ENCODE measurements at places on chromosomes 12 and 14.

- DNase-seq: no peak
Measured at GRCh38 chr12:70736351-70737133, 99.3 kb upstream of the PTPRB start.

GRCh38 chr12:28629691-28630090 is 439.4 kb downstream of the CCDC91 start:
- DNase-seq: no peak

GRCh38 chr12:68233498-68233897 is 7.9 kb upstream of the IL26 start:
- no peak for DNase-seq

DNA sequence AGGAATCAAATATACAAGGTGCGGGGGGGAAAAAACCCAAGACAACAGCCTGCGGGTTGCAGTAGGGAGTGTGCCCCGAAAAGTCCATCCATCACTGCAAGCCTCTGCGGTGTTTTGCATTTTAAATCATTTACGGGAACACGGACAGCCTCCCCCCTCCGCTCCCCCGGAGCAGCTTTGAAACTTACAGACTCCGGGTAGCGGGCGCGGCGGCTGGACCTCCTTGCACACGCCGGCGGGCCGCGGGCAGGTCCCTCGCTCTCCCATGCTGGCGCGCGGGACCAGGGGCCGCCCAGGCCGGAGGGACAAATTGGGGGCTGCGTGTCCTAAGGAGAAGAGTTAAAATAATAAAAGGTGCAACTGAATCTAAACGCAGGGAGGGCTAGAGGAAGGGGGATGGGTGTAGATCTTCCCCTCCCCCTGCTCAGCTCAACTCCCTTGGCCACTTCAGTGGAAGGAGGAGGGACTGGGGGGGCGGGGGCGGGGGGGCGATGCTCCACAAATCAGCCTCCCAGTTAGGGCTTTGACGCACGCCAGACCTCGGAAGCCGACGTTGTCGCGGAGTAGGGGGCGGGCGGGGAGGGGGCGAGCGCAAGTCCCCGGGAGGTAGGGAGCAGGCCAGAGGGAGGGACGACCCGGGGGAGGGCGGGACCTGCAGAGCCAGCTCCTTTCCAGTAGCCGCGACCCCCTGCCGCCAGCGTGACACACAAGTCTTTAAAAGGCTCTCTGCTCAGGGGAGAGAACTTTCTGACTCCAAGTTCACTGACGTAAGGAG is at the start of gene KCNJ8:
Gene KCNJ8 (minus strand): TSS at position 349 of the 775 bp plus-strand sequence. CDS start 1,090 bp downstream, outside the sequence.
- no peak for DNase-seq

DNA sequence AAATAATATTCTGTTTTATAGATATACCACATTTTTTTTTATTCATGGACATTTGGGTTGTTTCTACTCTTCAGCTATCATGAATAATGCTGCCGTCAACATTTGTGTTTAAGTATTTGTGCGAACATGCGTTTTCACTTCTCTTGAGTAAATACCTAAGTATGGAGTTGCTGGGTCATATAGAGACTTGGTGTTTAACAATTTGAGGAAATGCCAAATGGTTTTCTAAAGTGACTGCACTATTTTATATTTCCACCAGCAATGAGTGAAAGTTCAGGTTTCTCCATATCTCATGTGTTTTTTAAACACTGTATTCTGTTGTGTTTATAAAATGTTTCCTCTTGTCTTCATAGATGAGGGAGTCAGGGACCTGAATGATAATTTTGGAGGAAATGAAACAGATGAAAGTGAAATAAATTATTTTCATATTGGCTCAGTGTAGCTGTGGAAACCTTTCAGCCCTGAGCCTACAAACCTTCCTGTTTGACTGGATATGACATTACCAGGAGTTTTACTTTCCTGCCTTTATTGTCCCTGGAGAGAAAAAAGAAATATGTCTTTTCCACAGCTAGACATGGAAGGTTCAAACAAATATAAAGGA is 26.3 kb downstream of the DAAM1 start:
- DNase-seq: no peak

- no peak for DNase-seq
Measured at GRCh38 chr12:14874882-14875281, 10.8 kb downstream of the MGP start.

- DNase-seq: no peak
Measured at GRCh38 chr14:34072921-34073320, 122.0 kb upstream of the EGLN3 start.

DNA sequence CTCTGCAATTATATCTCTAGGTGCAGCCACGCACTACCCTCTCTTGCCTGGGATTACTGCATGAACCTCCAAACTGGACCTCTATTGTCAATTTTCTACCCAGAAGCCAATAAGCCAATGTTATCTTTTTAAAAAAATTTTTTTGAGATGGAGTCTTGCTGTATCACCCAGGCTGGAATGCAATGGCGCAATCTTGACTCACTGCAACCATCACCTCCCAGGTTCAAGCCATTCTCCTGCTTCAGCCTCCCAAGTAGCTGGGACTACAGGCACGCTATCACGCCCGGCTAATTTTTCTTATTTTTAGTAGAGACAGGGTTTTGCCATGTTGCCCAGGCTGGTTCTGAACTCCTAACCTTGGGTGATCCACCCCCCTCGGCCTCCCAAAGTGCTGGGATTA is 11.2 kb upstream of the PXN start:
- no peak for DNase-seq

Measured in CD4-positive, alpha-beta T cell treated with Interleukin-4 for 1 hour (primary cell).